ENCODE measurements at places on chromosomes 3 and 15.

DNA sequence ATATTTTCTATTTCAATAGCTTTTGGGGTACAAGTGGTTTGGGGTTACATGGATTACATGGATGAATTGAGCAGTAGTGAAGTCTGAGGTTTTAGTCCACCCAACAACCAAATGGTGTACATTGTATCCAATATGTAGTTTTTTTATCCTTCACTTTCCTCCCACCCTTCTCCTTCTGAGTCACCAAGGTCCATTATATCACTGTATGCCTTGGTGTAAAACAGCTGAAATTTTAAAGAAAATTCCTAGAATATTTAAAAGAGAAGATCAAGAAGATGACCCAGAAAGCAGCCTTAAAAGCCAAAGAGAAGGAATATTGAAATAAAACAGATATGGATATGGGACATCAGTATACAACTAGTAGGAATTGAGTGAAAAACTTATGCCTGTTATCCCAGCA lies 204.2 kb upstream of the COL8A1 start:
- no peak for DNase-seq

GRCh38 chr3:191388823-191389222 lies 58.5 kb upstream of the UTS2B start:
- no peak for DNase-seq

- no peak for DNase-seq
Observed at GRCh38 chr3:130557336-130558035, 40.5 kb downstream of the COL6A6 start.

GRCh38 chr3:8617921-8618320 lies 26.7 kb downstream of the SSUH2 start:
- no peak for DNase-seq

- DNase-seq: no peak
Observed at GRCh38 chr15:59420986-59421618, 16.9 kb upstream of the FAM81A start.

GRCh38 chr3:124812291-124813265 lies 74.6 kb downstream of the ITGB5 start:
- no peak for DNase-seq

DNA sequence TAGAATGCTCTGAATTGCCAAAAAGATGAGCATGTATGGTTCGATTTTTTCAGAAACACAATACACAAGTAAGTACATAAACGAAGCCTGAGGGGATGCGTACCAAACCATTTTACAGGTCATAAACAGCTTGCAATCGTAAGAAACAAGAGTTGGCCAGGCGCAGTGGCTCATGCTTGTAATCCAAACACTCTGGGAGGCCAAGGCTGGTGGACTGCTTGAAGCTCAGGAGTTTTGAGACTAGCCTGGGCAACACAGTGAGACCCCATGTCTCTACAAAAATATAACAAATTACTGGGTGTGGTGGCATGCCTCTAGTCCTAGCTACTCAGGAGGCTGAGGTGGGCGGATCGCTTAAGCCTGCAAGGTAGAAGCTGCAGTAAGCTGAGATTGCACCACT lies 13.4 kb downstream of the TRA2B start:
- DNase-seq: no peak

DNA sequence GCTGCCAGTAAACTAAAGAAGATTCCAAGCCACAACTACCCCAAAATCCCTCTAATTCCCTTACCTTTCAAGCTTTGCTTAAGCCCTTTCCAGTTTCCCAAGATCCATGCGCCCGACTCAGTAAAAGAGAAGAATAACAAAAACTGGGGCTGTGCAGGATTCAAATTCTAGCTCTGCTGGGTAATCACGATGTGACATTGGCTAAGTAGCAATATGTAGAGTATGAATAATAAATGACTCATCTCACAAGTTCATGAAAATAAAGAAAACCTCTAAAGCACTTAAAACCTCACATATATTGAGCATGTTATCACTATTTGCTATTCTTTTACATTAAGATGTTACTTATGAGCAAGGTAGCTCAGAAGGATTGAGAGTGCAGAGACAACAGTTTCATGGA lies 522.2 kb upstream of the ZNF717 start:
- DNase-seq: no peak

GRCh38 chr3:48013288-48013980 lies 2.8 kb downstream of the MAP4 start:
- no peak for DNase-seq

DNA sequence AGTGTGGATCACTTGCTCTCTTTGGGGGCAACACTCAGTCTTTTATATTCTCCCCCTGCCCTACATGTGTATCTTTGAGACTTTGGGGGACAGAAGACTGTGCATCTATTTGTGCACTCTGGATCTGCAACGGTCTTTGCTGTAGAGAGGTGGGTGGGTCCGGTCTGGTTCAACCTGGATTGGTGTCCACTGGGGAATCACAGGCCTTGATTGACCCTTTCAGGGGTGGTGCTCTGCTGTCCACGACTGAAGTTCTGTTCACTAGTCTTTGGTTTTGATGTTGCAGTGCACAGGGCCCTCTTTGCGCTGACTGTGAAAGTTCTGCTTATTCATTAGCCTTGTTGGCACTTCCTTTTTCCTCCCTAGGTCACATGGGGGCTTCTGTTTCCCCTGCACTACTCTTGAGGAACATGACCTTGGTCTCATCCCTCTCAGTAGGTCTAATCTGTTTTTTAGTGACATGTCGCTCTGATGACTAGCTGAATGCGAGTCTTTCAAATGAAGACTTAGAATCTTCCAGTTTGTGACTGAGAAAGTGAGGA lies 284.2 kb downstream of the SV2B start:
- DNase-seq: no peak

Data from SIG-M5 (cell line).